Tongue (tissue), 3 donors: ENCODE measurements at places on chromosomes 2 and 18.
A peak's percentile ranks its signal among the peaks of the same experiment; 100 is the strongest.

GRCh38 chr2:67374481-67374880, 22.7 kb upstream of the ETAA1 start:
- DNase-seq = no peak

GRCh38 chr2:174510583-174511189, 23.9 kb upstream of the GPR155 start:
- DNase-seq = no peak

GRCh38 chr2:149729586-149729985, 142.0 kb upstream of the MMADHC start:
- DNase-seq = peak; percentile 23

DNA sequence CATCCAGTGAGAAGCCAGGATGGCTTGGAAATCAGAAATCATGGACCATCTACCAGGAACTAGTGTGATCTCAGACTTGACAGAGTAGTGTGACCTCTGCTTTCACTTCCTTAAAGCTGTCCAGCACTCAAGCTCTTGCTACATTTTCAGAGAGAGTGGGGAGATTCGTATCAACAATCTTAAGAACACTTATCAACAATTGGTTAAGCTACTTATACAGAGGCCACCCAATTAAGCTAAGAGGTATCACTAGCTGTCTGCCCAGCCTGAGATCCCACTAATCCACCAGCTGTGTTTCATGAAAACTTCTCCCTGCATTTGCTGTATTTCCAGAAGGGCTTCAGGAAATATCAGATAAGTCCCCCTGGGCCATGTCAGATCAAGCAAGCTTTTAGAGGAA, 4.2 kb downstream of the RPRM start:
- no peak for DNase-seq

DNA sequence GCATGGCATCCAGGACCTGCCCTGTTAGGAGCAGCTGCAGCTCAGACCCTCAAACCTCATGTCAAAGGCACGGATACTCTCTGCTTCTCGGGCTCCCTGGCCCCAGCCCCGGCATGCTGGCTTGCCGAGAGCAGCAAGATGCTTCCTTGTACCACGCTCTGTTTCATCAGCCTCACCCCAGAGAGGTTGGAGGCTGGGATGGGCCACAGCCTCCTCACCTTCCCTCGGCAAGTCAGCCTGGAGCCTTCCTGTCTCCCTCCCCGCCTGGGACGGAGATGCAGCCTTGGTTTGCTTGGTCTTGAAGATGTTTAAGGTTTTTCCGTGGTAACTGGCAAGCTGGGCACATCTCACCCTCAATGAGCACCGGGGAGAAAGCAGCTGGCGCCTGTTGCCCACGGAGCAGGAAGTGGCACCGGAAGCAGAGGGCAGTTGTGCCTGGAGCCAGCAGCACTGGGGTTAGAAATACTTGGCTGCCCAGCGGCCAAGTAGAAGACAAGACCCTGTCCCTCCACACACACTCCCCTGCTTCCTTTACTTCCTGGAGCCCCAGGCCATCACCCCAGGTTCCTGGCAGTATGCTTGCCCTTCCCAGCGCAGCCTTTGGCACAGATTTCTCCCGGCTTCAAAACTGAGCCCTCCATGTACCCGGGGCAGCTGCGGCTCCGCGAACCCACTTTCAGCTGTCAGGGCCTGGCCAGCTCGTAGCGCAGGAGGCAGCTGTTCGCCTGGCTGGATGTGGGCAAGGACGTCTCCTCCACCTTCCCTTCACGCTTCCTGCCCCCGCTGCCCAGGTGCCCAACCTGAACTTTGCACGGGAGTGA, 17.4 kb downstream of the FBLN7 start:
- DNase-seq = peak; percentile 66

- no peak for DNase-seq
Measured at GRCh38 chr18:78564518-78564917, 415.1 kb upstream of the SALL3 start.

DNA sequence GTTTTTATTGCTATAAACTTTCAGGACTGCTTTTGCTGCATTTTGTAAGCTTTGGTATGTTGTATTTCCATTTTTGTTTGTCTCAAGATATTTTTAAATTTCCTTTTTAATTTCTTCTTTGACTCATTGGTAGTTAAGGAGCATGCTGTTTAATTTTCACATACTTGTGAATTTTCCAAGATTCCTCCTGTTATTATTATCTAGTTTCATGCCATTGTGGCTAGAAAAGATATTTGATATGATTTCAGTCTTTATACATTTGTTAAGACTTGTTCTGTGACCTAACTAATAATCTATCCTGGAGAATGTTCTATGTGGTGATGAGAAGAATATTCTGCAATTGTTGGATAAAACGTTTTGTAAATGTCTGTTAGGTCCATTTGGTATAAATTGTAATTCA, 62.1 kb downstream of the NUP35 start:
- DNase-seq = no peak

DNA sequence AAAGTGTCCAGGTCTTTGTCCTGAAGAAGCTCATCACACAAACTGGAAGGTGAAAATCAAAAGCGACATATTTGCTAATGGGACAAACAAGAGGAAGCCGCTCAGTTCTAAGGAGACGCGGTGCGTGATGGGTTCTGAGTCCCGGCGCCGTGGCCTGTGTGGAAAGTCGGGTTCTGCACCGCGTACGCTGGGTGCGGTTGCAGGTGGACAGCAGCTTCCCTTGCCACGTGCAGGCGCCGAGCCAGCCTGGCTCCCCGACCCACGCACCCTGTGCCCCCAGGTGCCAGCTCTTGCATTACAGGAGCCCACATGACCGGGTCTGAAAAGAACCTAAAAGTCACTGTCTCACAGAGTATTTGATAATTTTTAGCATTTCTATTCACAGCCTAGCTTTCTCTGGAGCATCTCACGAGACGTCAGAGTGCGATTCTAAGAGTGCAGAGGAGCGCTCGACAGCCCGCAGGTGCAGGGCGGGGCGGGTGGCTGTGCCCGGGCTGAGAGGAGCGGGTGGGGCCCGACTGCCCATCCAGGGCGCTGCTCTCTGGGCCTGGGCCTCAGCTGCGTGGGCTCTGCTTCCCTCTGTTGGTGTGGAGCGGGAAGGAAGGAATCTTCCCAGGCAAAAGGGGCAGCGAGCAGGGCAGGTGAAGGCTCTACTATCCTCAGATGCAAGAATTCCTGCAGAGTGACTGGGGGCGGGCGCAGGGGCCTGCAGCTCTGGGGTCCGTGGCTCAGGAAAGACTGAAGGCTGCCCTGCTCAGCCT, 39.4 kb downstream of the MYT1L start:
- peak; percentile 57 for DNase-seq

- no peak for DNase-seq
Measured at GRCh38 chr2:234771176-234771575, 180.6 kb upstream of the SH3BP4 start.

- no peak for DNase-seq
Measured at GRCh38 chr2:55357927-55358326, 61.7 kb downstream of the CCDC88A start.

DNA sequence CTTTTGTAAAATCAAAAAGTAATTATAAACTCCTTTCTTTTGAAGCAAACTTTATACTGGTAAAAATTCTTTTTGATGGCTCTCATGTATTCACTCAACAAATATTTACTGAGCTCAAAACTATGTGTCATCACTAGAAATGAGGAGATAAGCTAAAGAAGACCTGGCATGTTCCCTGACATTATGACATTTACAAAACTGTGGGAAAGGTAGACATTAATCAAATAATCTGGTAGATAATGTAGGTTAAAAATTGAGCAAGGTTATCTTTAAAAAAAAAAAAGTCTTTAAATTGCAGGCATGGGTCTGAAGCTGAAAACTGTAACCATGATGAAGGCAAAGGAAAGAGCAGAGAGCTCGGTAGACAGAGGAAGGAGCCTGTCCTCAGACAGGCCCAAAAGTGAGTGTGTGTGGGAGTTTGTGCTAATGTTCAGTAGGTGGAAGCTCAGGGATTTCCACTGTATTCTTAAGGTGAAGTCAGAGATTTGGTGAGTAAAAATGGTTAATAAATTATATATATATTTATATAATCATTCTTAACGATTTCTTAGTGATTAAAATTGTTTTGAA, 612.9 kb downstream of the LRP1B start:
- DNase-seq = no peak
